ENCODE measurements at places on chromosomes 1 and 21. TPM values are rescaled to one million over a fixed set of nuclear protein-coding genes. Genes with fewer than 3 reads are reported as not detected.

The BNIPL gene
- total RNA-seq = 47.1 TPM

The LENEP gene
- not detected for total RNA-seq

GRCh38 chr1:212565571-212566305 lies 42.8 kb upstream of the ATF3 start:
- DNase-seq = no peak

DNA sequence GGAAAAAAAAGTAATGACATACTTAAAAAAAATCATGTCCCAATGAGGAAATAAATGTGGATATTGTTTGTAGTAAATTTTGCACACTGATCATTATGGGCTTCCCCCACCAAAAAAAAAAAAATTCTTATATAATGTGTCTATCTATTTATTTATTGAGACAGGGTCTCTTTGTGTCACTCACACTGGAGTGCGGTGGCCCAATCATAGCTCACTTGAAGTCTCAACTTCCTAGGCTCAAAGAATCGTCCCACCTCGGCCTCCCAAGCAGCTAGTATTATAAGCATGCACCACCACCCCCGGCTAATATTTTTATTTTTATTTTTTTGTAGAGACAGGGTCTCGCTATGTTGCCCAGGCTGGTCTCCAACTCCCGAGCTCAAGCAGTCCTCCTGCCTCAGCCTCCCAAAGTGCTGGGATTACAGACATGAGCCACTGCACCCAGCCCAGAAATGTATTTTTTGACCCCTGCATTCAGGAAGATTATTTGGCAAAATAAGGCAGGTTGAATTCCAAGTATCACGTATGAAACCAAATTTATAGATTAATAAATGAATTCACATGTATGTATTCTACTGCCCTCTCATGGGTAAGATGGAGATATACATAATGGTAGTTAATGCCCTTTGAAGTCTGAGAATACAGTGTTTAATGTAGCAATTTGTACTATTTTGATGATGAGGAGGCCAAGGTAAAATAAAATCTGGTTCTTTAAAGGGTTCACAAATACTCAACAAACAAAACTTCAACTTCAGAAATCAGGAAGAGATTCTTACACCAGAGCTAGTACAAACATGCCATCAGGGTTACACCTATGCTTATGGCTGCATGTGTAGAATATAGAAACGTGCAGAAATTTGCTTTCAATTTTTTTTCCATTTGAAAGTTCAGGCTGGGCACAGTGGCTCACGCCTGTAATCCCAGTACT lies 1.4 kb upstream of the DENND2C start:
- no peak for DNase-seq

DNA sequence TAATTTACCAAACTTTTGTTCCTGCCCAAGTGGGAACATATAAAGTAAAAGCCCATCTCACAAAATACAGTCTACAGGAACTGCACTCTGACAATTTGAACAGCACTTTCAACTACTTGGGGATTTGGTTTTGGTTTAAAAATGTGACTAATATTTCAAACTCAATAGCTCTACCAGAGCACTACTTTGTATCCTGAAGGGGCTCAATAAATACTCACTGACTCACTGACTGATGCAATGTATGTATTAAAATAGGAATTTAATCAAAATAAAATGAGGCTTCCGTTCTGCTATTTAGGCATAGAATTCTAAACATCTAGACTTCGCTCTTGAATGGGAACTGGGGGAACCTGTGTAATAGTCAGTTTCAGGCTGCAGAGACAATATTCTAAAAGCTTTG lies 21.9 kb downstream of the EFCAB14 start:
- no peak for DNase-seq

Data from breast epithelium (tissue), 4 donors.